Hematopoietic multipotent progenitor cell (in vitro differentiated cells): ENCODE measurements at places on chromosomes 13 and 19.

GRCh38 chr19:39924389-39924788 is 10.0 kb downstream of the FCGBP start:
- no peak for DNase-seq

GRCh38 chr19:30049226-30049625 is 107.2 kb downstream of the URI1 start:
- DNase-seq, result no peak

DNA sequence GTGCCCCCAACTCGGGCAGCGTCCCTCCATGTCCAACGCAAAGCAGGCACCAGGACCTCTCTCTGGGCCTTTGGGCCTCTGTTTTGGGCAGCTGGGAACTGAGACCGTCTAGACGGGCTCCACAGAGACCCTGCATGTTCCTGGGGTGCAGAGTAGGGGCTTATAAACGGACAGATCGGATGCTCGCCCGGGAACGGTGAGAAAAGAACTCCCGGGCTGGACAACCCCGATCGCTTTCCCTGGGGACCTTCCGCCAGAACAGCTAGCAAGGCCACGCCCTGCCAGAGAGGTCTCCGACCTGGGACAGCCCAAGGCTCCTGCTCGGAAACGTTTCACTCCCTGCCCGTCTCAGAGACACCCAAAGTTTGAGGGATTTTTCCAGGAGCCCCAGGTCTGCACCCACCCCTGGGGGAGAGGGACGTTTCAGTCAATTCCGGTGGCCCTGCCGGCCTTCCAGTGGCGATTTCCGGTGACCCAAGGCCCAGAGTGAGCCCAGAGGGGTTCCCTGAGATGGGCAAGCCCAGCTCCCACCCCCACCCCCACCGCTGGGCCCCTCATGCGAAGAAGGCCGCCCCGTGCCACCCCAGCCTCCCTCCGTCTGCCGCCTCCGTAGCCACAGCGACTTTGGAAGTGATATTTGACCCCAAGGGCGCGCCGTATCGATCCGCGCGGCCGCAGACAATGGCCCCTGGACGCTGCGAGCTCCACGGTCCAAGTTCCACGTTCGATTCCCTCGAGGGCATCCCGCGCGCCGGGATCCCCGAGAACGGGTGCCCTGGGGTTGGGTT is 1.7 kb downstream of the NR2F6 start:
- no peak for DNase-seq

DNA sequence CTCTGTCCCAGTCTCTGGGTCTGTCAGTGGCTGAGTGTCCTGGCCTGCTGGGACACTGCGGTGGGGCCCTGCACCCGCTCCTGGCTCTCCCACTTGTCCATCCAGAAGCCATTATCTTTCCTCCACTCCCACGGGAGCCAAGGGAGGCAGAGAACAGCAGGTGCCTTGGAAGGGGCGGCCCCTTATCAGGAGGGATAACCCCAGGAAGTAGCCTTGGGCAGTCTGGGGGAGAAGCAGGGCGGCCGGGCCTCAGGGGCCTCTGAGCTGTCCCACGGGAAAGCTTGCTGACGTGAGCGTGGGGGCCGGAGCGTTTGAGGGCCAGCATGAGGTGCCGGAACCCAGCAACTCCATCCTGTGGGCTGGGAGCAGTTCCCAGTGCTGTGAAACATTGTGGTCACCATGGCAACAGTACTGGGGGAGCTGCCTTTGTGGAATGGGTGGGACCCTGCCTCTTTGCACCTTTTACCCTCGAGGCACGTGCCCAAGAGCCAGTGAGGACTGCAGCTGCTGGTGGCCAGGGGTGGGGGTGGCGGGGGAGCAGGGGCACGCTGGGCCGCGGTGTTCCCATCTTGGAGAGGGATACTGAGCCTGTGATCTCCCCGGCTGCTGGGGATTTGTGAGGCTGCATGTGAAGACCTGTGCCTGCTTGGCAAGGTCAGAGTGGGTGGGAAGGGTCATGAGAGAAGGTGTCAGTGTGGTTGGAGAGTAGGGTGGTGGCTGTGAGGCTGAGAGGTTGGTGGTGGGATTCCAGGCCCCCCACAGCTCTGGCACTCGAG is 20.9 kb downstream of the KLHL26 start:
- no peak for DNase-seq

DNA sequence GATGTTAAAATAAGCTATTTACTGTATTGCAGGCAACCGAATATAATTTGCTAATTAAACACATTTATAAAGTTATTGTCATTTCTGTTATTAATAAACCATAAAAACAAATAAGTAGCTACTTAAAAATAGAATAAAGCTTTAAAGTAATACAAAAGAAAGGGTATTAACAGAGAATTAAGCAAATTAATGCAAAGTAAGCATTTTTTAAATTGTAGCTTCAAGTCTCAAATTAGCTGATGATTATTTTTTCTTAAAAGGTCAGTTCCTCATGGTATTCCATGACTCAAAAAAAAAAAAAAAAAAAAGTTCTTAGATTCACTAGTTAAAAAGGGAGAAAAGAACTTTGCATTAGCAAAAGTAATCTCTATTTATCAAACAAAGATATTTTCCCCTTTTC is 292.5 kb downstream of the SLITRK1 start:
- no peak for DNase-seq
